ENCODE measurements at places on chromosomes 4 and X. TPM values are rescaled to one million over a fixed set of nuclear protein-coding genes. Genes with fewer than 3 reads are reported as not detected.

UTP3 gene
- 15.8 TPM for total RNA-seq

GRCh38 chr4:111807576-111807975 is 337.7 kb upstream of the FAM241A start:
- H3K27me3 ChIP-seq, result no peaks in the 10 kb centered on the region
- H3K27ac ChIP-seq, result no peak overlapping the region
- no peak overlapping the region for H3K4me3 ChIP-seq
- no peaks in the 10 kb centered on the region for H3K36me3 ChIP-seq
- H3K4me1 ChIP-seq, result no peaks in the 10 kb centered on the region

- no peaks in the 10 kb centered on the region for H3K27me3 ChIP-seq
- DNase-seq, result no peak
Measured at GRCh38 chr4:48602763-48603162, 112.7 kb downstream of the ZAR1 start.

DNA sequence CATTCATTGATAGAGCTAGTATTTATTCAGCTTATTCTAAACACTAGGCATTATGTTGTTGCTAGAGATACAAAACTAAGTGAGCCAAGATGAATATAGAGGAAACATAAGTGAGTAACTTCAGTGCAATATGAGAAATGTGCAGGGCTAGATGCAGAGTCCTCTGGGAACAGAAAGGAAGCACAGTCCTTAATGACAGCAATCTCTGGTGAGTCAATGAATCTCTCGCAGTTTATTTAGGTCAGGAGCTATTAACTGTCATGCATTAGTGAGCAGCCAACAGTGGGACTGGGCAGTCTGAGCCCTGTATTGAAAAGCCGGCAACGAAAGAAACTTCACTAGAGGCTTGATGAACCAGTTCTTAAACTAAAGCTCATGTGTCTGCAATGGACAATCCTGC is 598.1 kb upstream of the MAGEB2 start:
- H3K27me3 ChIP-seq, result no peaks in the 10 kb centered on the region
- no peaks in the 10 kb centered on the region for H3K36me3 ChIP-seq
- no peak overlapping the region for H3K4me3 ChIP-seq
- no peaks in the 10 kb centered on the region for H3K4me1 ChIP-seq
- DNase-seq, result no peak
- no peak overlapping the region for H3K27ac ChIP-seq

- peak; percentile 88 for DNase-seq
- no peaks in the 10 kb centered on the region for H3K36me3 ChIP-seq
- H3K4me3 ChIP-seq, result no peak overlapping the region
- H3K4me1 ChIP-seq, result peaks cover 15% of the 10 kb centered on the region
- peak overlapping the region; percentile 75 for H3K27ac ChIP-seq
- H3K27me3 ChIP-seq, result no peaks in the 10 kb centered on the region
Measured at GRCh38 chr4:56786955-56787354, 34.5 kb downstream of the SPINK2 start.

TMEM144 gene
- total RNA-seq, result 6.1 TPM

MAGEC1 gene
- total RNA-seq, result not detected

GRCh38 chr4:53914313-53915016 is 149.9 kb downstream of the CHIC2 start:
- no peak overlapping the region for H3K27ac ChIP-seq
- no peak for DNase-seq
- no peaks in the 10 kb centered on the region for H3K4me1 ChIP-seq
- no peaks in the 10 kb centered on the region for H3K36me3 ChIP-seq

DNA sequence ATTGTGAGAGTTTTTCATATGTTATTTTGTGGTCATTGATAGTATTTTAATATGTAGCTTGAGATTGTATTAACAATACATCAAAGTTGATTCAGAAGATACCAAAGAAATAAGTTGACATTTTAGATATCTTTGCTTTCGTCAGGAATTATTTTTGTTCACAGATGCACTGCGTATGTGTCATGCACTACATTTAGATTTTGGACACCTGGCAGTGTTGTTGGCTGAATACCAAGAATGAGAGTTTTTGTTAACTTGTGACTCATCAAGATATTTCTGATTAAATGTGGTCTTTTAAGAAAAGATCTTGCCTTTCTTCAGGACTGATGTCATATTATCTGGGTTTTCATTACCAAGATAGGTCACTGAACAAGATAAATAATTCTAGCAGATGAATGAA is 633.4 kb downstream of the CENPC start:
- H3K4me1 ChIP-seq, result no peaks in the 10 kb centered on the region
- no peak overlapping the region for H3K4me3 ChIP-seq
- no peaks in the 10 kb centered on the region for H3K36me3 ChIP-seq
- no peak overlapping the region for H3K27ac ChIP-seq

GRCh38 chr4:117971403-117971802 is 62.9 kb upstream of the NDST3 start:
- no peaks in the 10 kb centered on the region for H3K36me3 ChIP-seq
- H3K27ac ChIP-seq, result no peak overlapping the region
- H3K27me3 ChIP-seq, result no peaks in the 10 kb centered on the region
- no peaks in the 10 kb centered on the region for H3K4me1 ChIP-seq
- no peak for DNase-seq

PCDH10 gene
- total RNA-seq, result 1.1 TPM

- no peaks in the 10 kb centered on the region for H3K27me3 ChIP-seq
- H3K36me3 ChIP-seq, result no peaks in the 10 kb centered on the region
- H3K27ac ChIP-seq, result no peak overlapping the region
- H3K4me1 ChIP-seq, result no peaks in the 10 kb centered on the region
- H3K4me3 ChIP-seq, result no peak overlapping the region
Measured at GRCh38 chr4:4950561-4951290, 68.5 kb downstream of the CYTL1 start.

GRCh38 chr4:10535912-10536311 is 78.7 kb upstream of the ZNF518B start:
- H3K27ac ChIP-seq, result no peak overlapping the region
- H3K36me3 ChIP-seq, result no peaks in the 10 kb centered on the region
- no peak overlapping the region for H3K4me3 ChIP-seq
- no peaks in the 10 kb centered on the region for H3K27me3 ChIP-seq

DNA sequence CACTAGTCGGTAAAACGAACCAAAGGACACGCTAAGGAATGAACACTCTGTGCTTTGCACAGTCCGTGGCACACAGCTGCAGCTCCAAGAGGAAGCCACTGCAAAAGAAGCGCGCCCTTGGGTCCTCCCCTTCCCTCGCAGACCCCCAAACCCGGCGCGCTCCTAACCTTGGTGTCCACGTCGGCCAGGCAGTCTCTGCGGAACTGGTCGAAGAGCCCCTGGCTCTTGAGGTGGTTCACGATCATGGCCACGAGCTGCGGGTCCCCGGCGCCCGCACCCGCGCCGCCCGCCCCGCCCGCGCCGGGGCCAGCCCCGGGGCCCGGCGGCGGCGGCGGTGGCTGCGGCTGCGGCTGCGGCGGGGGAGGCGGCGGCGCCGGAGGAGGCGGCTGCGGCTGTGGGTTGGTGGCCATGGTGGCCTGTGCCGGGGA is 333 bp downstream of the BOD1L1 start:
- peak overlapping the region; percentile 87 for H3K4me3 ChIP-seq
- peak overlapping the region; percentile 96 for H3K27ac ChIP-seq
- H3K4me1 ChIP-seq, result peaks cover 39% of the 10 kb centered on the region
- H3K27me3 ChIP-seq, result no peaks in the 10 kb centered on the region
- H3K36me3 ChIP-seq, result no peaks in the 10 kb centered on the region
- DNase-seq, result peak; percentile 65

GPR82 gene
- 0.16 TPM for total RNA-seq

All from sigmoid colon (tissue), 7 donors.